Hair follicular keratinocyte (primary cell): ENCODE measurements at places on chromosomes 4 and X. TPM values are rescaled to one million over a fixed set of nuclear protein-coding genes. Genes with fewer than 3 reads are reported as not detected.

Gene HSFX1
- 0.08 TPM in 2 replicates for total RNA-seq

Gene CAPN6
- 0.68 TPM in 1 of 2 replicates, not detected in the other for total RNA-seq

Gene TDO2
- not detected in 2 replicates for total RNA-seq

Gene TCEAL2
- not detected in 2 replicates for total RNA-seq

Gene SMARCA1
- total RNA-seq: 14.2 and 20.6 TPM in 2 replicates

Gene SPANXA1
- total RNA-seq: not detected in 2 replicates

Gene RBM46
- total RNA-seq: 0.27 and 1.6 TPM in 2 replicates

Gene ARAF
- total RNA-seq: 27.8 and 29.3 TPM in 2 replicates

Gene GAGE12H
- total RNA-seq: not detected in 2 replicates

Gene SLITRK2
- not detected in 2 replicates for total RNA-seq

Gene TRO
- total RNA-seq: 3.9 and 5.3 TPM in 2 replicates

Gene ADAM29
- total RNA-seq: not detected in 2 replicates

Gene MBNL3
- total RNA-seq: 6.8 TPM in 2 replicates

Gene SERTM2
- total RNA-seq: not detected in 2 replicates

Gene MAGED4
- total RNA-seq: 1.7 and 10.2 TPM in 2 replicates

Gene ADD1
- total RNA-seq: 79.7 and 104 TPM in 2 replicates

Gene CD99L2
- 14.2 and 15.0 TPM in 2 replicates for total RNA-seq

Gene TMEM187
- total RNA-seq: 10.3 and 12.0 TPM in 2 replicates

Gene MAGEB2
- not detected in 2 replicates for total RNA-seq

Gene CSAG1
- total RNA-seq: not detected in 2 replicates

Gene CCDC149
- total RNA-seq: 2.3 and 2.6 TPM in 2 replicates

Gene ZNF630
- 0.42 and 1.1 TPM in 2 replicates for total RNA-seq

Gene ARL9
- total RNA-seq: 0.04 and 0.08 TPM in 2 replicates

Gene MAGEB17
- total RNA-seq: not detected in 2 replicates

Gene MCF2
- 0.08 and 3.0 TPM in 2 replicates for total RNA-seq

Gene ITM2A
- 10.2 and 15.3 TPM in 2 replicates for total RNA-seq

Gene FHDC1
- total RNA-seq: 2.3 and 6.6 TPM in 2 replicates

Gene MAML3
- total RNA-seq: 0.27 and 3.7 TPM in 2 replicates

Gene RENBP
- total RNA-seq: not detected in 2 replicates

Gene DCX
- not detected in 2 replicates for total RNA-seq

Gene GC
- not detected in 2 replicates for total RNA-seq

Gene ARAP2
- total RNA-seq: 5.2 and 9.4 TPM in 2 replicates

Gene GJB1
- total RNA-seq: not detected in 2 replicates
